Activated CD4-positive, CD25-positive, alpha-beta regulatory T cell treated with anti-CD3 and anti-CD28 coated beads, Interleukin-2, amount 50 U/mL, for 72 hours (primary cell): ENCODE measurements at places on chromosomes 2 and 18.

- DNase-seq, result no peak
Observed at GRCh38 chr2:148667113-148667836, 22.7 kb downstream of the EPC2 start.

DNA sequence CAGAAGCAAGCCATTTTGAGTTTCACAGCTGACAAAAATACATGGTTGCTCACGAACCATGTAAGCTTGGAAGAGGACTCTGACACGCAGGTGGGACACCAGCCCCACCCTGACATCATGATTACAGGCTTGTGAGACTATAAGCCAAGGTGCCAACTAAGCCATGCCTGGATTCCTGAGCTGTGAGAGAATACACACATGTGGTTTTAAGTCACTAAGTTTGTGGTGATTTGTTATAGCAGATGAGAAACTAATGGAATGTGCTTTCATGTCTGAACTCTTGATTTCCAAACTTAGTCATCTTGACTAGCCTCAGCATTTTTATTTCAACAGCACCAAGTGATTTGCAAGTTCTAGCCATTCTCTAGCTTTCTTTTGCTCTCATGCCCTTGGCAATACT lies 676.1 kb upstream of the CELF4 start:
- DNase-seq, result no peak

GRCh38 chr2:50452056-50452455 lies 579.9 kb downstream of the NRXN1 start:
- no peak for DNase-seq

- DNase-seq, result no peak
Observed at GRCh38 chr2:234451242-234451641, 45.6 kb downstream of the ARL4C start.

DNA sequence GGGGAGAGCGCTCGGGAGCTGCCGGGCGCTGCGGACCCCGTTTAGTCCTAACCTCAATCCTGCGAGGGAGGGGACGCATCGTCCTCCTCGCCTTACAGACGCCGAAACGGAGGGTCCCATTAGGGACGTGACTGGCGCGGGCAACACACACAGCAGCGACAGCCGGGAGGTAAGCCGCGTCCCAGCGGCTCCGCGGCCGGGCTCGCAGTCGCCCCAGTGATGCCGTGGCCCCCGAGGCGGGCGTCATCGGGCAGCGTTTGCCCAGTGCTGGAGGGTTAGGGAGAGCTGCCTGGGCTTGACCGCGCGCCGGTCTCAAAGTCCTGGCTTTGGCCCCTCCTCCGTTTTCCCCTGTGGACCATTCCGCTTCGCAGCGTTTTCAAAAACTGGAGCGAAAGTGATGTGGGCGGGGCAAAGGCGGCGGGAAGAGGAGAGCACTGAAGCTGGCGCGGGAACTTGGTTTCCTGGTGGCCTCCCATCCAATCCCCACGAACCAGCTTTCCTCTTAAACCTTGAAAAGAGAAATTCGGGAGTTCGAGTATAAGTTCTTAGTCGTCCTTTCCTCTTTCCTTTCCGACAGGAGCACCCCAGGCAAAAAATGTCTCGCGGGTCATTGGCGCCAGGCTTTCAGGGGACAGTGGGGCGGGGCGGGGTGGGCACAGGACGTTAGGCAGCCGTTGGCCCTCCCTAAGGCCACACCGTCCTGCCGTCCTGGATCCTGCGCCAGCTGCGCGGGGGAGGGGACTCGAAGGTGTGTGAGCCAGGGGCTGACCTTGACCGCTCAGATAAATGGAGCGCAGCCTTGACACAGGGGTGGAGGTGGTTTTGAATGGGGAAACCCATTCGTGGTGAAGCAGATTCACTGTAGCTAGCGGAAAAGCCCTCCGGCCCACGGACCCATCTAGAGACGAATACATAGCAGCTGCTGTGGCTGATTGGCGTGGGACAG lies 821 bp downstream of the TYMS start:
- peak; percentile 68 for DNase-seq

DNA sequence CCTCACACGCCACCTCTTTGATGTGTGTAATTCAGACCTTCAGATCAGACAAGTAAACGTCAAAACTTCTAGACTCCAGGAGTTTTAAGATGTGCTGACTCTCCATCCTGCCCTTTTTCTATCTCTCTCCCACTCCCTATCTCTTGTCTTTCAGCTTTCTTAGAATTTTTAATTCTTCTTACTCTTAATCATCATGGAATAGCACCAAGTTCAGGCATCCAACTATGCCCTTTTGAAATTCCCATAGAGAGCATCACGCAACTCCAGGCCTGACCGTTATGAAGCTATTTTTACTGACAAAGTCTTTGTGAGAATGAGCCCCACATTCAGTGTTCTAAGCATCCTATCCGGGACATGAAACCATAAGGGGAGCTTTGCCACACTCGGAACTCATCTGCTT lies 62.6 kb downstream of the CTAGE1 start:
- no peak for DNase-seq

DNA sequence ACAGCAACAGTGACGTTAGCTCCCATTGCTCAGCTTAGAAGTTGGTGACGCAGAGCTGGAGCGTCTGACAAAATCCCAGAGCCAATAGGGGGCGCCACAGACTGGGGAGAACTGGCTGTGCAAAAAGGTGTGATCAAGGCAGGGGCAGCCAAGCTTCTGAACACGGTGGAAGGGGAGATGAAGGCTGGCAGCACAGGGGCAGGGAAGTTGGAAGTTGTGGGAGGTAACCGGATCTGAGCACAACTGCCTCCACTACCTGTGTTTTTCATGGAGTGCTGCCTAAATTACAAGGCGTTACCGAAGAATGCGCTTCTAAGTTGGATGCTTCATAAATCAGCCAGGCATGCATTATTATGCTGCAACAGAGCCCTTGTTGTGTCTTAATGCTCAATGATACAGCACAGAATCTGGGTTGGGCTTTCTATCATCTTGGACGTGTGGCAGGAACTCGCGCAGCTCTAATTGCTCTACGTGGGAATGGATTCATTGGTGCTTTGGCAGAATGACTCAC lies 370.0 kb downstream of the SLC4A3 start:
- peak; percentile 29 for DNase-seq

DNA sequence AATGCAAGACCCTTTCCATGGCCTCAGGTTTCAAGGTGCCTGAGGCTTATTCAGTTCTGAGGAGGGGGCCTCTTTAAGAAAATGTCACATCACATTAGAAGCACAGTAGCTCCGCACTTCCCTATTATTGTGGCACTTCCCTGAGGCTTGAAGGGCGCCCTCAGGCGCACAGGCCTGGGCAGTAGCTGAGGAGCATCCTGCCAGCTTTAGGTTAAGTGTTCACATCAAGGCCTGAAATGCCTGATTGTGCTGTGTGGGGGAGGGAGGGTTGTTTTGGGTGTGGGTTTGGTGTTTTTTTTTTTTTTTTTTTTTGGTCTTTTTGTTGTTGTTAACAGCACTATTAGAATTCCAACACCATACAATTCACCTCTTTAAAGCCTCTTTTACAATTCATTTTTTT lies 107.9 kb downstream of the CABLES1 start:
- no peak for DNase-seq

GRCh38 chr2:119291588-119292167 lies 68.0 kb downstream of the STEAP3 start:
- no peak for DNase-seq

DNA sequence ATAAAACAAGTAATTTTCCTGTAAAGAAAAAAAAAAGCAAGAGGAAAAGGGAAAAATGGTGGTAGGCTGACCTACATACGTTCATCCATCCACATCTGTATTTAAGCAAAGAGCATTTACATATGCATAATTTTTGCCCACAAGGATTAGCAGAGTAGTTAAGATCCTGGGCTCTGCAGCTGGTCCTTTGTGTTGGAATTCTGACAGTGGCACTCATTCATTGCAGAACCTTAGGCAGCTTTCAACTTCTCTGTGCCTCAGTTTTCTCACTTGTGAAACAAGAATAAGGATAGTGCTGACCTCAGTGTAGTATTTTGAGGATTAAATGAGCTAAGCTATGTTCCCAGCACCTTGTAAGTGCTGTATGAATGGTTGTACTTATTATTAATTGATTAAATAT lies 211.3 kb downstream of the ARL4C start:
- no peak for DNase-seq

DNA sequence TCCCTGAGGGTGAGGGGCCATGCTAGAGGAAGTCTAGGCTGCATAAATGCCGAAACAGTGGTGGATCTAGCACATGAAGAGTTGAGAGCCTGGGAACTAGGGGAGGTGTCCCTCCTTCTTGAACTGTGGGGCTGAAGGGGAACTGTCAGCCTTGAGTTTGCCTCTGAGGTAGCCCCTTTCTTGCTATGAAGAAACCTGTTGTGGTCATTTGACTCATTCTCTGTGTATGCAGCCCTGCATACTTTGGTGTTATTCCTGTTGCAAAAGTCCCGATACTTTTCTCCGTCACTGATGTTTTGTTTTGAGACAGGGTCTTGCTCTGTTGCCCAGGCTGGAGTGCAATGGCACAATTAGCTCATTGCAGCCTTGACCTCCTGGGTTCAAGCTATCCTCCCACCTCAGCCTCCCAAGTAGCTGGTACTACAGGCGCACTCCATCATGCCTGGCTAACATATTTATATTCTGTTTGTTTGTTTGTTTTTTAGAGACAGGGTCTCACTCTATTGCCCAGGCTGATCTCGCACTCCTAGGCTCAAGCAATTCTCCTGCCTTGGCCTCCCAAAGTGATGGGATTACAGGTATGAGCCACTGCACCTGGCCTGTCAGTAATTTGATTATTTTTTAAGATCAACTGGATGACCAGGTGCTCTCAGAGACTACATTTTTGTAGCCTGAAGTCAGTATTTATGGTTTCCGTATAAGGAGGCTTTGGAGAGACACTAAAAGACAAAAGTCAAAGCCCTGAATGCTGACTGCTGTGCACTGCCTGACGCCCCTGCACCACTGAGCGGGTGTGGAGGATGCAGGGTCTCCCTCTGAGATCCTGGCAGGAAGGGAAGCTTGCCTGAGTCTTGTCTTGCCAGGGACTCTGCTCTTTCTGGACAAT lies 126.0 kb upstream of the MSH6 start:
- no peak for DNase-seq

DNA sequence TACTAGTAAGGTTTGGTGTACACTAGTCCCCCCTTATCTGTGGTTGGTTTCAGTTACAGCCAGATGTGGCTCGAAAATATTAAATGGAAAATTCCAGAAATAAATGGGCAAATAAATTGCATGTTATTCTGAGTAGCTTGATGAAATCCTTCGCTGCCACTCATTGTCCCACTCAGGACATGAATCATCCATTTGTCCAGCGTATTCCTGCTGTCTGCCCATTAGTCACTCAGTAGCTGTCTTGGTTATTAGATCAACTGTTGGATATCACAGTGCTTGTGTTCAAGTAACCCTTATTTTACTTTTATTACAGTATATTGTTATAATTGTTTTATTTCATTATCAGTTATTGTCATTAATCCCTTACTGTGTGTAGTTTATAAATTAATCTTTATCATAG lies 21.7 kb downstream of the ZDBF2 start:
- DNase-seq, result no peak

- no peak for DNase-seq
Observed at GRCh38 chr2:241635756-241636155, 1.2 kb downstream of the THAP4 start.

DNA sequence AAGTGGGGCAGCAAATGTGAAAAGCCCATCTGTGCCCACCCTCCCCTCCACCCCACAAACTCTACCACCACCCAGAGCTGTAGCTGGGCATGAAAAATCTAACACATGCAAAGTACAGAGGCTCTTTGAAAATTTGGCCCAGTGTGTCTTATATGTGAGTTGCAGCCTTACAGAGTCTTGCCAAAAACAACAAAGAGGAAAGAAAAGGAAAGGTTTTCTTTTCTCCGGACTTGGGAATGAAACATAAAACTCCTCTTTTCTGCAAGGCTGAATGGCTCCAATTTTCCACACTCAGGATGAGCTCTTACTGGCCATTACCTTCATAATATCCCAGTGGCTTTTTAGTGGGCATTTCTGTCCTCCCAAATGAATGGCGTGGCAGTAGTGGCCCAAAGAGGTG lies 27.9 kb upstream of the POU3F3 start:
- DNase-seq, result no peak

DNA sequence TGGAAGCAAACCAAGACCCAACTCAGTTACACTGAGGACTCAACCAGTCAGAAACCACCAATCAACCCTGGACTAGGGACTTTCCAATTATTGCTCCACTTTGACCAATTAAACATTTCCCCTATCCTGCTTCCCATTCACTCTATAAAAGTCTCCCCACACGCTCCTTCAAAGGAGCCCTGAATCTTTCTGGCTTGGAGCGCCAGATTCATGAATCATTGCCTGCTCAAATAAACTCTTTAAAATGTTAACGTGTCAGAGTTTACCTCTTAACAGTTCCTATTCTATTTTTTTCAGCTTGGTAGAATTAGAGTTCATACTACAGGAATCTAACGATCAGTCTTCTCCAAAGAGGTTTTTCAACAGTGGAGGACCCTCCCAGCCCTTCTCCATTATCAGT lies 20.7 kb upstream of the SULT1C2 start:
- DNase-seq, result no peak

DNA sequence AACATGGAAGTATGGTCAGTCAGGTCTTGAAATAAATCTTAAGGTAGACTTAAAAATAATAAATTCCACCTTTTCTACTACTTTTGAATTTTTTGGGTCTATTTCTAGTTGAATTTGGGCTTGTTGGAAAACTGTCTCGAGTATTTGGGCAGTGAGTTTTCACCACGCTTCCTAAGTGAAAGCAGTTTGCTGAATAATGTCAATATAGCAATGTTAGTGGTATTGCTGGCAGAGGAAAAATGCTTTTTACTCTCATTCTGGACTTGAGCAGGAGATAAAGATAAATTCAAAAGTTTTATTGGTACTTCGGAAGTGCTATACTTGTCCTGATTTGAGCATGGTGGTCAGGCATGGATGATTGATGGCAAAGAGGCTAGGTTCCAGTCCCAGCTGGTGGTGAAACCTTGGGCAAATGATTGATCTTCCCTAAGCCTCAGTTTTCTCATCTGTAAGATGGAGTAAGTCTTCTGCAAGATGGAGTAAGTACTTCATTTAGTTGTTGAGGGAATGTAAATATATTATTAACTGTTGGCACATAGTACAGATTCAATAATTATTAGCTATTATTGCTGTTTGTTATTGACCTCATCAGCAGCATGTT lies 503.5 kb upstream of the ZEB2 start:
- no peak for DNase-seq

GRCh38 chr2:45709137-45709536 lies 57.7 kb downstream of the PRKCE start:
- DNase-seq, result no peak

- peak; percentile 55 for DNase-seq
Observed at GRCh38 chr2:8543060-8543382, 138.8 kb upstream of the ID2 start.

- DNase-seq, result no peak
Observed at GRCh38 chr2:118565301-118565700, 282.1 kb downstream of the EN1 start.
